Fibroblast of upper back skin (primary cell): ENCODE measurements at places on chromosomes 7 and 10.

- no peak for DNase-seq
Measured at GRCh38 chr7:13322126-13322525, 634.7 kb downstream of the ARL4A start.

GRCh38 chr7:11592699-11593098 is 239.3 kb downstream of the THSD7A start:
- no peak for DNase-seq

DNA sequence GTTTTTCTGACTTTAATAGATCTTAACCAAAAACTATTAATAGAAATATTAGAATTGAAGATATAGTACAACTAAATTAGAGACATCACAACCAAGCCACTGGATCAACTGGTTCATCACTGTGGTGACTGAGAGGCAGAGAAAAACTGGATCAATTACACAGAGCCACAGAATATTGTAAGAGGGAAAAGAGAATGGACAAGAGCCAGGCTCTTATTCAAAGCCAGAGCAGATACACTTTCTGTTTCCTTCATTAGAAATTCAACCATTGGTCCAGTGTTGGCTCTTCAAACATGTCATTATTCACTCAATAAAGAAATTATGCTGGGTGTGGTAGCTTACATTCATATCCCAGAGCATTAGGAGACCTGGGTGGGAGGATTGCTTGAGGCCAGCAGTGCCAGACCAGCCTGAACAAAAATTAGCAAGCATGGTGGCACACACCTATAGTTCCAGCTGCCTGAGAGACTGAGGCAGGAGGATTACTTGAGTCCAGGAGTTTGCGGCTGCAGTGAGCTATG is 295.1 kb downstream of the NEBL start:
- DNase-seq: no peak

DNA sequence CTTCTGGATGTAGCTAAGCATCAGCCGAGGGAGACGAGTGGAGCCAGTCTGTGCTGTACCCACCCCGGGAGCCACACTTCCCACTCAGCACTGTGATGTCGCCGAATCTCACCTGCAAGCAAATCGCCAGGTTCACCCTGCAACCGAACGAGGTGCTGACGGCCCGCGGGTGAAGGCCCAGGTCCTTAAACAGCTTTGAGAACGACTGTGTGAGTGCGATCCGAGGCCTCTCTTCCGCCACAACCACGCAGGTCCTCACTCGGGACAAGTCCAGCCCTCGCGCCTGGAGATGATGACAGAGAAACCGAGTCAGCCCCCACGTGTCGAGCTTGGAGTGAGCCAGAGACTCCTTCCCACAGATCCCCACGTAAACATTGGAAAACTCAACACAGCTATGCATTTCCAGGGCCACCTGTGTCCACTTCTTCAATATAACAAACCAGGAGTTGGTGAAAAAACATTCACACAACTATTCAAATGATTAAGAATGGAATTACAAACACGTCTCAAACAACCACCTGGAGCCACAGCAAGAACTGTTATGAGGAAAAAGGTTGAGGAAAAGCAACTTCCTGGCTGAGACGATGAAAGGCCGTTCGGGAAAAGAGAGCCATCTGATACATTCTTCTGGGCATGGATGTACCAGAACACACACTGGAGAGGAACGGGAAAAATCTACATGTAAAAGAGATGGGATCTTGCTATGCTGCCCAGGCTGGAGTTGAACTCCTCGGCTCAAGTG is 191.8 kb downstream of the ZMYND11 start:
- DNase-seq: no peak

- peak; percentile 86 for DNase-seq
Measured at GRCh38 chr7:33873981-33874750, 31.2 kb upstream of the BMPER start.

DNA sequence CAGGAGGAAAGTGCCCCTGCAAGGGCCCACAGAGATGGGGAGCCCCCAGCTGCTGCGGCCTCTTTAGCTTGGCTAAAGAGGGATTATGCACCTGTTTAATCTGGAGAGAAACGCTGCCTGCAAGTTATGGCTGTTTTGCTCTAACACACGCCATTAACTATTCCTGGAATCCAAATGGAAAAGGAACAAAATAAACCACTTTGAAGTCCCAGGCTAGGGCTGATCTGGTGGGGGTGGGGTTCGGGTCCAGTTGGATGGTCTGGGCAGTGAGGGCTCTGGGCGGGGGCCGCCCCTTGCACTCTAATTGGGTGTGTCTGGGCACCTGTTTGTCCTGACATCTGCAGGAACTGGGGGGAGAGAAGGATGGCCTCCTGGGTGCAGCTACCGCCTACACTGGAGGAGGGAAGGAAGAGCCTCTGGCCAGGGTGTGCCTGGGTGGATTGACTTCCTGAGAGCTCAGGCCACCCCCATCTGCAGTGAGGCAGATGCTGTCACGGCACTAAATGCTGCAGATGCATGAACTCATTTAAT is 300.6 kb downstream of the ZEB1 start:
- no peak for DNase-seq

- peak; percentile 13 for DNase-seq
Measured at GRCh38 chr10:44689368-44689767, 221.8 kb upstream of the TMEM72 start.

DNA sequence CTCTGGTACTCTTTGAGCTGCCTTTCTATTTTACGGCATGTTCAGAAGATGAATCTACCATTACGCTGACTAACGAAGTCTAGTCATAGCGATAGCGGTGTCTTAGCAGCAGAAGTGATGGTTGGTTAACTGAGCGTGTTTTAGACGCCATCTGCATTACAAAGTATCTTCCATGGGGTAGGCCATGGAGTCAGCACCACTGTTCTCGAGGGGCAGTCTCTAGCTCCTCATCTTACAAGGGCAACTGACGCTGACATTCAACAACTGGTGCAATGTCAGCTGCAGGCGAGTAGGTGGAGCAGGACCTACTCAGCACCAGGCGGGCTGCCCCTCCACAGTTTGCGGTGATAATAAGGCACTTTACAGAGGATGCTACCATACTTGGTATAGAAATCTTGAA is 88.7 kb downstream of the ADARB2 start:
- DNase-seq: no peak

DNA sequence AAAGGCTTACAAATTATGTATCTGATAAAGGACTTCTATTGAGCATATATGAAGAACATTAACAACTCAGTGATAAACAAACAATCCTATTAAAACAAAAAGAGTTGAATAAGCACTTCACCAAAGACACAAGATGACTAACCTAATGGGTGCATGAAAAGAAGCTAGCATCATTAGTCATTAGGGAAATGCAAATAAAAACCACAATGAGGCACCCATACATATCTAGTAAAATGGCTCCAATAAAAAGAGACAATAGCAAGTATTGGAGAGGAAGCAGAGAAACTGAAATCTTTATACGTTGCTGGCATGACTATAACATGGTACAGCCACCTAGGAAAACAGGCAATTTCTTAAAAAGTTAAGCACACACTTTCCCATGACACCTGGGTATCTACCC is 77.6 kb upstream of the ZMIZ1 start:
- peak; percentile 8 for DNase-seq

GRCh38 chr10:51076299-51076841 is 2.1 kb downstream of the PRKG1 start:
- no peak for DNase-seq

DNA sequence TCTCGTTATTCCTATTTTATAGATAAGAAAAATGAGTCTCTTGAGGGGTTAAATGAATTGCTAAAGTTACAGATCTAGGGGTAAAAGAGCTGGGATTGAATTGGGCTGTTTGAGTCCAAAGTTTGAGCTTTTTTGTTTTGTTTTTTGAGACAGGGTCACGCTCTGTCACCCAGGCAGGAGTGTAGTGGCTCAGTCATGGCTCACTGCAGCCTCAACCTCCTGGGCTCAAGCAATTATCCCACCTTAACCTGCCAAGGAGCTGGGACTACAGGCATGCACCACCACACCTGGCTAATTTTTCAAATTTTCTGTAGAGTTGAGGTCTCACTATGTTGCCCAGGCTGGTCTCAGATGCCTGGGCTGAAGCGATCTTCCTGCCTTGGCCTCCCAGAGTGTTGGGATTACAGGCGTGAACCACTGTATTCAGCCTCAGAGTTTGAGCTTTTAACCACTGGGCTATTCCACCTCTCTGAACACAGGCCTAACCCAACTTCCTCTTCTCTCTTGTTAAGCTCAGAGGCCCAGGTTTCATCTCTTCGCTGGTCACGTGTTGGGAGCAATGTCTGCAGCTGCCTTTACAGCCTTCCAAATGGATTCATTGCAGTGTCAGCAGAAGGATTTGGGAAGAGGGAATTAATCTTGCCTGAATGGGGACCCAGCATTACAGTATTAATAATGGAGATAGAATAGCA is 8.0 kb downstream of the SUFU start:
- DNase-seq: no peak

DNA sequence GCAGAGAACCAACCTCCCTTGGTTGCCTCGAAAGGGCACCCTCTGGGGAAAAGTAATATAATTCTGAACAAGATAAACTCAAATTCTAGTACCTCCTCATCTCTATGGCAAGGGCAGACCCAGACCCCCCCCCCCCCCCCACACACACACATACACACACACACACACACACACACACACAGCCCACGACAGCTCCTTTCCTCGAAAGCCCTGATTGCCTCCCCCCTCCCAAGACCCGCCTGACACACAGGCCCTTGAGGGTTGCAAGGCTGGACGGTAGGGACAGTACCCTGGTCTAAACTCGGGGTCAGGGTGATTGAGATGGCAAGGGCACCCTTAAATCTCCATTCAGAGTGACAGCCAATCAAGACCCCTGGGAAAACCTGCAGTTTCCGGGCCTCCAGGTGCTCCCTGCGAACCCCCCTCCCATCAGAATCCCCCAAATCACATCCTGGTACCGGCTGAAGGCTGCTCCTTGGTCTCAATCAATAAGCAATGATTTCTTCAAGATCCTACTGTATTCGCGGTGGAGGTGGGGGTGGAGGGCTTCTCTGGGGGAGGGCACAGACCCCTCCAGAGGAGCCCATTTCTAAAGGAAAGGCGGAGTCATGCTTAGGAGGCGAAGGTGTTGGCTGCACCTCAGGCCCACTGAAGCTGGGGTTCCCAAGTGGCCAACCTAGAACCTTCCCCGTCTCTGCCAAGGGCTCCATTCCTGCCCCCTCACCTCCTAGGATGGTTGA is 100.7 kb downstream of the HIP1 start:
- no peak for DNase-seq

DNA sequence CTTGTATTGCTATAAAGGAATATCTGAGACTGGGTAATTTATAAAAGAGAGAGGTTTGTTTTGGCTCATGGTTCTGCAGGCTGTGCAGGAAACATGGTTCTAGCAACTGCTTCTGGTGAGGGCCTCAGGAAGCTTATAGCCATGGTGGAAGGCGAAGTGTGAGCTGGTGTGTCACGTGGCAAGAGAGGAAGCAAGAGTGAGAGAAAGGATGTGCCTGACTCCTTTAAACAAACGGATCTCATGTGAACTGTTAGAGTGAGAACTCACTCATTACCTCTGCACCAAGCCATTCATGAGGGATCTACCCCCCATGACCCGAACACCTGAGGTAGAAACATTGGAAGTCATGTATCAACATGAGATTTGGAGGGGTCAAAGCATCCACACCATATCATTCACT is 7.7 kb upstream of the ITPRIP start:
- no peak for DNase-seq

GRCh38 chr10:86443936-86444335 is 77.3 kb upstream of the GRID1 start:
- DNase-seq: peak; percentile 32

DNA sequence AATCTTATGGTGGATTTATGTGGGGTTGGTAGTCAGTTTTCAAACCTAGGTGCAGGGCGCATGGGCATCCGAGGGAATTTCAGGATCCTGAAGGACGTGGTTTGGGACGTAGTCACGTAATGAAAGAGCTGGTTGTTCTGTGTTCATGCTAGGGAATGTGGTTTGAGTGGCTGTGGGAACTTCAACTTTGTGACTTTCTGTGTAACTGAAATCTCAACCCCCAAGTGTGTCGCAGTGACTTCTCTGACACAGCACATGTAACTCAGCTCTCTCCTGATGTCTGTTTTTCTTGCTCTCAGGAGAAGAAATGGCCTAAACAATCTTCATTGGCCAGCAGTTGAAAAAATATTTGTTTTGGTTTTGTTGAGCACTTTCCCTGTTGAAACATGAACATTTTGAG is 199.0 kb downstream of the PTEN start:
- no peak for DNase-seq

DNA sequence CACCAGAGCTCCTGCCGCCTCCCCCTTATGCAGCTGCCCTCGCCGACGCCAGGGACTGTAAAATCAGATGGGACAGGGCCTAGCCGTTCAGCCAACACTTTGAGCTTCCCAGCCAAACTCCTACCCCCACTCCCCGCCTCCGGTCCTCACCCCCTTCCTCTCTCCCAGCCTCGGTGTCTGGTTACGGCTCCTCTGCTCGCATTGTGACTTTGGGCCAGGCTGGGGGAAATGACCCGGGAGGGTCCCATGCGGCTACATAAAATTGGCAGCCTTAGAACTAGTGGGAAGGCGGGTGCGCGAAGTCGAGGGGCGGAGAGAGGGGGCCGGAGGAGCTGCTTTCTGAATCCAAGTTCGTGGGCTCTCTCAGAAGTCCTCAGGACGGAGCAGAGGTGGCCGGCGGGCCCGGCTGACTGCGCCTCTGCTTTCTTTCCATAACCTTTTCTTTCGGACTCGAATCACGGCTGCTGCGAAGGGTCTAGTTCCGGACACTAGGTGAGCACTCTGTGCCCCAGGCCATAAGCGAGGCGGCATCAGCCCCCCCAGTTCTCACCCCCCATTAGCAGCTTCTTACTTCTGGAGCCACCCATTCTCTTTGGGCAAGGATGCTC is at the start of gene KAZALD1:
KAZALD1 (plus strand) TSS at position 366 of the 608 bp plus-strand sequence. CDS start 604 bp downstream, outside the sequence.
- peak; percentile 82 for DNase-seq

GRCh38 chr7:157694376-157694665 is 357.5 kb downstream of the DNAJB6 start:
- DNase-seq: no peak

- DNase-seq: peak; percentile 12
Measured at GRCh38 chr7:88789480-88790064, 6.0 kb downstream of the TEX47 start.

GRCh38 chr7:325051-325798 is 35.3 kb downstream of the FOXL3 start:
- no peak for DNase-seq

GRCh38 chr10:97861097-97861750 is 11.6 kb downstream of the GOLGA7B start:
- peak; percentile 31 for DNase-seq

- peak; percentile 49 for DNase-seq
Measured at GRCh38 chr7:12703881-12704280, 16.4 kb downstream of the ARL4A start.

DNA sequence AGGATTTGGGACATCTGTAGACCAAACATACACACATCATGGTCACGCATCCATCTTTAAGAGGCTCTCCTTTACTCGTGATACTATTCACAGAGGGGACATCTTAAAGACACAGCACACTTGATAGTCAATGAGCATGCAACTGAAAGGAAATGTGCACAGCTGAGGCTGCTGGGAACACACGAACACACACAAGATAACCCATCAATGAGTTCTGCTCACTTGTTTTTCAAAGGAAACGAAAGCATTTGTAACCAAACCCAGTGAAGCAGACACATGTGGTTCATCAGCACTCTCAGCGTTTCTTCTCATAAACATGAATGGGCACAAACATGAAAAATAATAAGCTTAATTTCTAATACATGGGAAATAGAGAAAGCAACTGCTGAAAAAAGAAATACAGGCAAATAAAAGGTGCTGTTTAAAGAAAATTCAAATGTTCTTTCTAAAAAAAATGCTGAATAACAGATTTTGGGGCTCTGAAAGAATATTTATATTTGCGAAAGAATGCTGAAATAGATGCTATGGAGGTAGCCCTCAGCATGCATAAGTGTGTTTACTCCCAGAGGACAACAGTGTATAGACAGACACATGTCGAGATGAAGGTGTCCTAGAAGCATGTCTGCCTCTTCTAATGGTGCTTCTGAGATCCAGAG is 59.7 kb upstream of the LAMB4 start:
- DNase-seq: no peak
